ENCODE measurements at places on chromosomes 7 and 10.

- DNase-seq, result no peak
Observed at GRCh38 chr7:89837515-89837914, 316.8 kb upstream of the STEAP1 start.

GRCh38 chr7:152025937-152026890 is 740 bp downstream of the GALNT11 start:
- DNase-seq, result no peak

- peak; percentile 36 for DNase-seq
Observed at GRCh38 chr7:148914208-148914777, 30.2 kb upstream of the EZH2 start.

DNA sequence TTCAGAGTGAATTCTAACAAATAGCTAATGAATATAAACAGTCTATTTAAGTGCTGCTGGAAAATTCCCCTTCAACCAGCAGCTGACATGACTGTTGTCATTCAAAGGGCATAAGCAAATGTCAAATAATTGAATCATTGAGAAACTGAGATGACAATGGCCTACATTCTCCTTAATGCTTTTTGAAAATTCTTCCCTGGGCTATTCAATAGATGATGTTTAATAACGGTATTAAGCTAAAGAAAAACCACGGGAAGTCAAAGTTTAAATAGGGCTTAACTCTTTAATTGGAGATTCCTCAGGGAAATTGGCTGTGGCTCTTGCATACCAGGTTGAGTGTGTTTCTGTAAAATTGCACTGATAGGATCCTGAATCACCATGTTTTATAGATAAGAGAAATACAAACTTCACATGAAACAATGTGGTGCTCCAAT is 77.0 kb downstream of the ARL4A start:
- DNase-seq, result no peak

DNA sequence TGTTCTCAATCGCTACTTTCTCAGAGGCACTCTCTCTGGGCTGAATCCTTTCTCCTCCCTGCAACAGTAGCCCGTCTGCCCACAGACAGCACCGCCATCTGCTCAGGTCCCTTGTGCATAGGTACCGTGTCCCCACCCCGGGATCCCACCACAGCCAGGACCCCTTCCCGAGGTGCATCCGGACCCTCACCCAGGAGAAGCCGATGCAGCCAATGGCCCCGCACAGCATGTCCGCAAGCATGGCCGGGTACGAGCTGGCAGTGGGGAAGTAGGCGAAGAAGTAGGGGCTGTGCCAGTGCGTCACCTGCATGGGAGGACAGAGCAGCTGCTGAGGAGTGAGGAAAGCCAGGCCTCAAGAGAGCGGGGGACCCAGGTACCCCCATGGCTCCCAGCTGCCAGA is 25.5 kb downstream of the DDC start:
- DNase-seq, result no peak

DNA sequence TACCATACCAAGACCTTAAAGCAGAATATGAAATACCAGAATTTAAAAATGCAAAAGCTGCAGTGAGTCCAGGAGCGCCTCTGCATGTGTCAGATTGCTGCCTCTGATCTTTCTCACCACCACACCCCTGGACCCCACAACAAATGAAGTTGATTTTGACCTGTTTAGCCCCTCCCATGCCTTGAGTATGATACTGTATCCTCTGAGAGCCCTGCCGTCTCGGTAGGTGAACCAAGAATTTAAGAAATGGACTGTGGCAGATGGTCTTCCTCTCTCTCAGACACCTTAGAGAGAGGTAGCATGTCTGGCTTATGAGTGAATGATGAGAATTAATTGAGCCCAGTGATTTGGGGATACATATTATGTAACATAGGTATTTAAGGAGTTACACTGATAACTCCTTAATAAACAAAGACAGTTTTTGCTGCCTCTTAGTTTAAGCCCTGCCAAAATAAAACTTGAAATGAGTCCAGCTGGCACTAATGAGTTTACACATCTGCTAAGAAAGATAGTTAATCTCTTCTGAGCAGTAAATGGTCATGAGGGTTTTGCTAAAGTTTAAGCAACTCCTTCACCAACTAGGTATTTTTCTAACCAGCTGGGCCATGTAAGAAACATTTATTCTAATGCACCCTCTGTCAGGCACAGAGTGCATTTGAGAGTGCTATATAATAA is 4.5 kb upstream of the TFPI2 start:
- no peak for DNase-seq

Data from inflammatory macrophage treated with lipopolysaccharide for 4 hours (primary cell).